OCI-LY7 (cell line): ENCODE measurements at places on chromosomes 3 and 15. TPM values are rescaled to one million over a fixed set of nuclear protein-coding genes. Genes with fewer than 3 reads are reported as not detected.
A peak's percentile ranks its signal among the peaks of the same experiment; 100 is the strongest.

DNA sequence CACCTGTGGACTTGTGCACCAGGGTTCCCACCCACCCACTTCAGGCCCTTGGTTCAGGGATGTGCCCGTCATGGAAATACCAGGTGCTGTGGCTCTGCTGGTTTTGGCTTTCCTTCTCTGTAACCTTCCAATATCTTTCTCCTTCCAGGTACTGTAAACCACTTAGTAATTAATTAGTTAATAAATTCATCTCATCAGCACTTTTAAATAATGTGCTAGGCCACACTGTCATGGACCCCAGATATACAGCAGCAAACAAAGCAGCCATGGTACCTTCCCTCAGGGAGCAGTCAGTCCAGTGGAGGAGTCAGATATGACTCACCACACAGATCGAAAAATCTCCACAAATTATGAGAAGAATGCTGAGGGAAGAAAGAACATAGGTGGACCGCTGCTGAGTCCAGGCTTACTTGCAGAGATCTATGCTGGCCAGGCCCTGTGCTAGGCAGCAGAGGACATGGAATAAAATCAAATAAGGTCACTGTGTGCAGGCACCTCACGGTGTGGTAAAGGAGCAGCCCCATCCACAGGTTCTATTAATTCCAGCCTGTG, 6.8 kb upstream of the GATA2 start:
- DNase-seq, result no peak

A4GNT gene
- not detected in 2 replicates for total RNA-seq

- DNase-seq, result no peak
Measured at GRCh38 chr3:188008582-188009213, 145.3 kb upstream of the LPP start.

HYAL3 gene
- 3.5 and 4.4 TPM in 2 replicates for total RNA-seq

MYLK gene
- not detected in 2 replicates for total RNA-seq

GRCh38 chr3:107928084-107928445, 162.8 kb downstream of the CD47 start:
- no peak for DNase-seq

SMCO1 gene
- total RNA-seq, result not detected in 2 replicates

CD86 gene
- total RNA-seq, result 18.9 and 22.2 TPM in 2 replicates

GRCh38 chr15:62969442-62970089, 73.0 kb upstream of the TPM1 start:
- DNase-seq, result no peak

DNA sequence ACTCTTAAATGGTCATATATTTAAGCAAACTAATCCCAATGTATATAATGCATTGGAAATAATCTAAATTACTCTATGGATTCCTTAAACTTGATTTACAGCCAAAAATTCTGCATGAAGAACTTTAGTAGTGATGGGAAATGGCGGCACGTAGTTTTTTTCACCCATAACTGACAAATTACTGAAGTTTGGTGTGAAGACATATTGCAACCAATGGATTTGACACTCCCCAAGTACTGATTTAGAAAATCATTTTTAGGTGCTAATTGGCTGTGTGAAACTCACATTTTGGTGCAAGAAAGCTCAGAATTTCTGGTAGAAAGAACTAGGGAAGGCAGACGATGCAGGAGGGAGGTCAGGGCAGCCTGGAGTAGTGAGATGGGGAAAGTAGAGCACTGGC, 19.3 kb upstream of the TMEM108 start:
- no peak for DNase-seq

GRCh38 chr3:36695769-36696137, 68.6 kb downstream of the DCLK3 start:
- no peak for DNase-seq

DNA sequence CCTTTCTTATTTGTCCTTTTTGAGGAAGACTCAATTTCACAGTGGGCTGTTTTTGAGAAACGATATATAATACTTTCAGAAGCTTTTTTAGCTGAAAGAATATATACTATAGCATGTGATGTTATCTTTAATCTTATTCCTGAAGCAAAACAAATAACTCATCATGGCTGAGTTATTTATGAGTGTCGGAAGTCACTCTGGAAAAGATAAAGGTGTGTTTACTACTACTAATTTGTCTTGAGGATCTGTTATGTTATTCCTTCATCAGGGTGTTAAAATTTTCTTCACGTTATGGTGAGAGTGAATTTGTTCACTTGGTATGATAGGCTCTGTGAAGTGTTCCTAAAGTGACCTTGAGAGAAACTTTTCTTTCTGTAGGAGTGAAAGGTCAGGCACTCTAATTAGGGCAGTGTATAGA, 4.7 kb downstream of the TCF12 start:
- no peak for DNase-seq

FMN1 gene
- 4.2 and 5.8 TPM in 2 replicates for total RNA-seq

- no peak for DNase-seq
Measured at GRCh38 chr3:13072600-13073325, 466 bp downstream of the IQSEC1 start.

FAM3D gene
- total RNA-seq, result not detected in 2 replicates

C3orf85 gene
- total RNA-seq, result not detected in 2 replicates

DNA sequence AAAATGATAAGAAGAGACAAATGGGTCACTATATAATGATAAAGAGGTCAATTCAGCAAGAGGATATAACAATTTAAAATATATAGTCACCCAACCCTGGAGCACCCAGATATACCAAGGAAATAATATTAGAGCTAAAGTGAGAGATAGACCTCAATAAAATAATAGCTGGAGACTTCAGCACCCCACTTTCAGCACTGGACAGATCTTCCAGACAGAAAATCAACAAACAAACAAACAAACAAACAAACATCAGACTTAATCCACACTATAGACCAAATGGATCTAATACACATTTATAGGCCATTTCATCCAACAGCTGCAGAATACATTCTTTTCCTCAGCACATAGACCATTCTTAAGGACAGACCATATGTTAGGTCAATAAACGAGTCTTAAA, 79.4 kb downstream of the SENP7 start:
- DNase-seq, result no peak

DNA sequence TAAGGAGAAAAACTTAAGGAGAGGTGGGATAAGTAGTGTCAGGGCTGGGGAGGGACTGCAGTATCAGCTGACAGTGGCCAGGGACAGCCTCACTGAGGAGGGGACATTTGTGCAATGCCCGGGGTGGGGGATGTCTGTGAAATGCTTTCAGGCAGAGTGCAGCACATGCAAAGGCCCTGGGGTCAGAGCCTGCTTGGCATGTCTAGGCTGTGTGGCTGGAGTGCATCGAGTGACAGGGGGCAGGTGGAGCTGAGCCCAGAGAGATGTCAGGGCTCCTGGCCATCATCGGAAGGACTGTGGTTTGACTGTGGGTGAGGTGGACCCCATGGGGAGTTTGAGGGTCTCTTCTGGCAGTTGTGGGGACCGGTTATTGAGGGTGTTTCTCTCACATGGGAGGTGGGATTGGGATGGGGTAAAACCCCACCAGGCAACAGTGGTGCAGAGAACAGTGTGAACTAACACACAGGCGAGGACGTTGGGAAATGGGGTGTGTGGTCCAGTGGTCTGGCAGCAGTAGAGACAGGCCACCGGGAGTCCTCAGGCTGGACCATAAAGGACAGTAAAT, 61.2 kb downstream of the FBLN2 start:
- no peak for DNase-seq

- DNase-seq, result no peak
Measured at GRCh38 chr3:61613666-61614065, 52.3 kb downstream of the PTPRG start.

- DNase-seq, result no peak
Measured at GRCh38 chr3:64163019-64163754, 62.1 kb downstream of the PRICKLE2 start.

DNA sequence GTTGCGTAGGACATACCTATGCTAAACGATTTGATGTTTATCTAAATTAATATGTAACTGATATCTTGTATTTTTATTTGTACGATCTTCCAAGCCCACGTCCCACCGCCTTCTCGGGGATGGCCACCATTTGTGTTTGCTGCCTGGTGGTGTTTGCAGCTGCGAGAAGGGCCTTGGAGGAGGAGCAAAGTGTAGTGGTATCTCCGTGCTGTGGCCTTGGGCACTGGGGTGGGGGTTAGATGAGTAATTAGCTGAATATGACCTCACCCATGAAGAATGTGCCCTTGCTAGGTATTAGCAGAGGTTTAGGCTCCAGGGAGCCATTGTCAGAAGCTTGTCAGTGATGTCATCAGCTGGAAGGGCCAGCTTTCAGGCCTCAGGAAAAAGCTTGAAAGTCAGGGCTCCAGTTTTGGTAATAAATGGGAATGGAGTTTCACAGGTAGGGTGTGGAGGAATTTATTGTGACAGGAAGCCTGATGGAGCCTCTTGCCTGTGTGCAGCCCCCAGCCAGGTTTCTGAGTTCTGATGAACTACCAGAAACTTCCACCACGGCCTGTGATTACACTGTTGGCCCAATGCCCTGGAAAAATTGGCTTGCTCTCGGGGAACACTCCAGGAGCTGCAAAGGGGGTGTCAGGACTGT, 41.0 kb downstream of the FLNB start:
- no peak for DNase-seq

DNA sequence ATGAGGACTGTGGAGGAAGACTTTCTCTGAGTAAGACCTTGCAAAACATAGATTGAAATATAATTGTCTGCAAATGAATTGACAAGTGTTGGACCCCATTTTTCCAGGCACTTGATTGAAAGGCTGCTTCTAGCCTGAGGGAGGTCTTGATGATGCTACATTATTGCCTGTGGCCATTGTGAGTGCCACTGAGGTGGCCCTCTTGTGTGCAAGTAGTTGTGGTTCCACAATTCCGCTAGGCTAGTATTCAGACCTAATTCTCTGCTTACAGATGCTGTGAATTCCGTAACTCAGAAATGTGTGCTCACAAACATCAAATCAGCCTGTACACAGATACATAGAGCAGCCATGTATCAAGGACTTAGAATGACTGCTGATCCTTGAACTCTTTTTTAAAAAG, 34.7 kb downstream of the FNDC3B start:
- DNase-seq, result no peak

- DNase-seq, result no peak
Measured at GRCh38 chr3:123278446-123278845, 76.7 kb downstream of the SEC22A start.

EFHB gene
- total RNA-seq, result 0.86 TPM in 1 of 2 replicates, not detected in the other

SCAPER gene
- 22.3 and 23.5 TPM in 2 replicates for total RNA-seq

TICRR gene
- 42.6 and 44.4 TPM in 2 replicates for total RNA-seq

PKM gene
- total RNA-seq, result 791 and 1,131 TPM in 2 replicates

CLDN1 gene
- not detected in 2 replicates for total RNA-seq

BTLA gene
- total RNA-seq, result 7.3 and 7.6 TPM in 2 replicates

- DNase-seq, result peak; percentile 36
Measured at GRCh38 chr3:187889601-187890404, 144.5 kb upstream of the BCL6 start.

ADAM10 gene
- total RNA-seq, result 103 and 110 TPM in 2 replicates

DNA sequence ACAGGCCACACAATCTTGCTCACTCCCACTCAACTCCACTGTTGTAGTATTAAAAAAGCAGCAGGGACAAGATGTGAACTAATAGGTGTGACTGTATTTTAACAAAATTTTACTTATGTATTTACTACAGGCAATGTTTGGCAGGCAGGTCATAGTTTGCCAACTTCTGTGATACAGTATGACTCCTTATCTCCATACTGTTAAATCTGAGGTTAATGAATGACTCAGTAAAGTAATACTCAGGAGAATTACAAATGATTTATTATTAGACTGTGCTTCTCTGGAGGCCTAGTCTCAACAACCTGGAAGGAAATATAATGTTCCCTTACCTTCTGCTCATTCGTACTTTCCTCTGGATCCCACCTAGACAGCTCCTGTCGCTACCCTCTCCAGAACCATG, 258.6 kb upstream of the KCNMB2 start:
- DNase-seq, result no peak

DNA sequence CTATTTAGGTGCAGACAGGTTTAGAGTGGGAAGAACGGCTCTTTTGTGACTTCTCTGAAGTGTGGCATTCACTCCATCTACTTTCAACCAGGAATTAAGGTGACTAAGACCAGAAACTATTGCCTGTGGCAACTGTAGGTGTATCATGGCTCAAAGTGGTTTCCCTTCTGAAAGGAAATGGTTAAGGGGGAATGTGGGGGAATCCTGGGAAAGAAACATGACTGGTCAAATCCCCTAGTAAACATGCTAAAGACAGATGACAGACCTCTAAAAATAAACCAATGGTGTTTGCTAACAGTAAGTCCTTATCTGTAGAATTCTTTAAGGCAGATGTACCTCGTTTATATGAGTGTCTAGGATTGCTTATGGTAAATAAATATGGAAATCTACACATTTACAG, 56.9 kb downstream of the MEGF11 start:
- no peak for DNase-seq

KLHL25 gene
- total RNA-seq, result 5.1 and 5.5 TPM in 2 replicates

- no peak for DNase-seq
Measured at GRCh38 chr3:169914321-169914720, 2.9 kb downstream of the SAMD7 start.
